ENCODE measurements at places on chromosomes 2 and 18.

- no peak for DNase-seq
Observed at GRCh38 chr2:136738044-136738443, 27.3 kb upstream of the THSD7B start.

DNA sequence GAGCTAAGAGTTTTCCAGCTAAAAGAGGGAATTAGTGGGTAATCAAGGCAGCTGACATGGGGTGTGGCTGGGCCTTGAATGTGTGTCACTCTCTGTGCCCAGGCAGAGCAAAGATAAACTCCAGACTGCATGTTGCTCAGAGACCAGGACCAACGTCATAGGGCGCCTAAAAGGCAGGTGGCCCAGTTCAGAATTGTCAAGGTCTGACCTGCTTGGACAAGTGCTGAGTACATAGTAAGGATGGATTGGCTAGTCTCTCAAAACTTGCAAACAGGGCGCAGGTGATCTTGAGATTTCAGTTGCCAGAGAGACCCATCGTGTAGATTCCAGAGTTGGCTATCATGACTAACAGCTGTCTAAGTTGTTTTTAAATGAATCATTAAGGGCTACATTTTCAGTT lies 19.0 kb downstream of the CLUL1 start:
- DNase-seq: peak; percentile 28

DNA sequence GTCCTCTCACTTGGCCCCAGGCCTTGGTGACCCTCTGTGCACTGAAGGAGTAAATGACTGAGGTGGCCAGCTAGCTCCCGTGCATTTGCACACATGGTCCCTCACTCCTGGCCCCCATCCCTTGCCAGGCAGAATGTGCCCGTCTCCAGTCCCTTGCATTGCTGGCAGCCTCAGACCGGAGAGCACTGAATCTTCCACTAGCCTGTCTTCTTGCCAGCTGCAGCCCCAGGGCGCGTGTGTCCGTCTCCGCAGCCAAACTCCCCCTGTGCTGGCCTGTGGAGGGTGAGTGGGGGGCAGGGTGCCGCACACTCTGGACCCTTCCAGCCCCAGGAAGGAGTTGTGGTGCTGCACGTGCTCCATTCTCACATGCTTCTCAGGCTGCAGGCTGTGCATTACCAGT lies 35.9 kb downstream of the INPP4A start:
- DNase-seq: no peak

GRCh38 chr2:760001-760400 lies 82.8 kb upstream of the TMEM18 start:
- DNase-seq: no peak

DNA sequence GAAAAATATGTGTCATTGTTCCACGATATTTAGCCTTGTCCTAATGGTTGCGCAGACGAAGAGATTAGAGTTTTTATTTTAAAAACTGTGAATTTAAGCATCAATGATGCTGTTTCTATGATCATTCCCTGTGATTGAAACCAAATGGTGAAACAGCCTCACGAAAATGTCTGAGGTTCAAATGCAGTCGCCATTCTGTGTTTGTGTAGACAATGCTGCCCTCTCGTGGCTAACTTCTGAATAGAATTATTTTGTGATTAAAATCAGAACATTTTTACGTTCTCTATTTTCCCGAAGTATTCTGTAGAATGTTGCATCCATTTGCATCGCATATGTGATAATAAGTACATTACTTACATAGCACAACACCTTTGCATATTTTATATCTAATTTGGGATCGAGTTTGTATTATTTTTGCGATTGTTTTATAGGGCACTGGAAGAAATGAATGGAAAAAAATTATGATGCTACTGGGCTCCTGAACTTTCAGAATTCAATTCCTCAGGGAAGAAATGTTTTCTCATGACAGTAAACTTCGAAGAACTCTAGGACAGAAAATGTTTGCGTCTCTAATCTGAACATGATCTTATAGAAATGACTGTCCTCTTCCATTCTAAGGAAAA lies 54.8 kb upstream of the CREB1 start:
- no peak for DNase-seq

GRCh38 chr2:68279691-68280090 lies 27.4 kb upstream of the PPP3R1 start:
- no peak for DNase-seq

DNA sequence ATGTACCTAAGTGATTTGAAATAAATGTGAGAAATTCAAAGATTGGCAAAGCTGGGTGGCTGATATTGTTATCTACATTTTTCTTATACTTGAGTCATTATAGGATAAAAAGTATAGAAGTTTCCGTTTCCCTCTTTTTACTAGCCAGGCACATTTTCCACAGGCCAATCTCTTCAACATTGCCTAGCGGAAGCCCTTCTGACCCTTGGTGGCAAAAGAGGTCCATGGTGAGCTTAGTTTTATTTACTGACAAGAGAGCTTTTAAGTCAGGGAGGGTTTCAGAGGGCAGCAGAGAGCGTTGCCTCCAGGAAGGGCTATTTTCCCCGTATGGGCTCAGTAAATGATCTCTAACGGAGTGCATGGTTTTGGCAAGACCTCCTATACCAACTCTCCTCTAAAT lies 15.1 kb upstream of the RHOB start:
- DNase-seq: no peak

DNA sequence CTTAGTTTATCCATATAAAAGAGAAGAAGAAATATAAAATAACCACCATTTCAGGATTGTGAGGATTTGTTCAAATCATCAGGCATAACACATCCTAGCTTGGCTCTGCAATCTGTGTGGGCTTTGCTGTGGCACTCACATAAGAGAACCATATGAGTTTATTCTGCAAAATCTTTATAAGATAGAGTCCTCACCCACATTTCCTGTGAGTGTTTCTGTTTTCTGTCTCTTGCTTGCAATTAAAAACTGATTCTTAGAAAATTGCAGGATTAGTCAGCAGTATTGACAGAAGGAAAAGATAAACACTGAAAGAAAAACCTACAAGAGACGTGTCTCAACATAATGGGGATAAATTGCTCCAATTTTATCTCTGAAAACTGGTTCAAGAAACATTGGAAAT lies 258.5 kb downstream of the RND3 start:
- DNase-seq: no peak

DNA sequence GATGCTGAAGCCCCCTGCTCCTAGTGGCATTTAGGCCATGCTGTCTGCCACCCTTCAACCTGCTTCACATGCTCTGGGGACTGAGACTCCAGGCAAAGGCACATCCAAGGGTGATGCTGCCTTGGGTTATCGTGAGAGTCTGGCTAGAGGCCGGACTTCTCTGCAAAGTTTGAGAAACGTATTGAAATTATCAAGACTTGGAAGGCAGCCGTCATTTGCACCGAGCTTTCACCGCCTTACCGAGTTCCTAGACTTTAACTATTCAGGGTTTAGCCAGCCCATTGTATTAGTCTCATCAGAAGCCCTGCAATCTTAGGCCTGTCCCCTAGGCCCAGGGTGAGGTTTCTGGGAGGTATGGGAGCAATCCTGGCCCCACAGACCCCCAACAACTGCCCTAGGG lies 34.0 kb downstream of the RDH14 start:
- DNase-seq: no peak

DNA sequence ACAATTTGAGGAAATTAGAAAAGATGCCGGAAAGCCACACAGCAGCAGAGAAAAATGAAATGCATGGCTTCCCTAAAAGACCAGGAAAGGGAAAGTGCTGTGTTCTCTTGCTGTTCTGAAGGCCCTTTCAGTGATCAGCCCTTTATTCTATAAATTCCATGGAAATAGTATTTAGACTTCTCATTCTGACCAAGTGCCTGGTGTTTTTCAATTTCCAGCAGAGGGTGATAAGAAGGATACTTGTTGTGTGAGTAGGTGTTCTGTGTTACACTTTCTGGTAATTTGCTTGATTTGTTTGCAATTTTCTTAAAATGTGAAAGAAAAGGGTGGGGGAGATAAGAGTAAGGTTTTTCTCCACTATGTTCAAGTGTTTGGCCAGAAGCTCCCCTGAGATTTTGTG lies 504.5 kb downstream of the IRS1 start:
- no peak for DNase-seq

DNA sequence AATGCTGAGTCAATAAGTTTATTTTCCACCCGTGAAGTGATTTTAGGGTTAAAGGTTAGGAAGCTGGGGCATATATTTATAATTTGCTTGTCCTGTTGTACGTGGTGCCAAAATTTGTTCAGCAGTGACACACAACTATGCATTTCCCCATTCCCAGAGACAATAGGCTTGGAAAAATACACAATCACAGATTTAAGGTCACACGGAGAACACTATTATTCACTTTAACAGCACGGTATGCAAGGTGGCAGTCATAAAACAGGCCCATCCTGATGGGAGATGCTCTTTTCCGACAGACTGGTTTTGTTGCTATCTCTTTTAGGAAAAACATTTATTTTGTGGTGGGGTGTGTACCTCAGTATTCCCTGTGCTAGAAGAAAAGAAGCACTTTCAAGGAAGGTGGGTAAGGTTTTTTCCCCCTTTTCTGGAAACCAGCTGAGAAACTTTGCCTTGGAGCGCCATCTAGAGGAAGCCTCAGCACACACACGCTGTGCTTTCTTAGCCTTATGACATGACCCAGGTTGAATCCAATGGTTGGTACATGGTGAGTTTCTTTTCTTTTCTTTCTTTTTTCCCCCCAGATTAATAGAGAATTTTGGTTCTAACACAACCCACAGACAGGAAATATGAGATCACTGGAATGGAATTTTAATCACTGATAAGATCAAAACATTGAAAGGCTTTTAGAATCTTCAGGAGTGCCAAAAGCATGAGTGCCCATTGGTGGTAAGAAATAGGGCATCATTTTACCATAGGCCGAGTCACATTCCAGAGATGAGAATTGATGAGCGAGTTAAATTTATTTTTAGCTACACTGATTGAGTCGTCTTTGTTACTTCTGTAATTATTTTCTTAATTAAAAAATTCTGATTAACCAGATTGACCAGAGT lies 332.1 kb downstream of the AGPS start:
- DNase-seq: peak; percentile 54

GRCh38 chr2:109352056-109352897 lies 223.3 kb downstream of the SH3RF3 start:
- DNase-seq: peak; percentile 23

- no peak for DNase-seq
Observed at GRCh38 chr2:37321029-37321682, 3.5 kb downstream of the PRKD3 start.

DNA sequence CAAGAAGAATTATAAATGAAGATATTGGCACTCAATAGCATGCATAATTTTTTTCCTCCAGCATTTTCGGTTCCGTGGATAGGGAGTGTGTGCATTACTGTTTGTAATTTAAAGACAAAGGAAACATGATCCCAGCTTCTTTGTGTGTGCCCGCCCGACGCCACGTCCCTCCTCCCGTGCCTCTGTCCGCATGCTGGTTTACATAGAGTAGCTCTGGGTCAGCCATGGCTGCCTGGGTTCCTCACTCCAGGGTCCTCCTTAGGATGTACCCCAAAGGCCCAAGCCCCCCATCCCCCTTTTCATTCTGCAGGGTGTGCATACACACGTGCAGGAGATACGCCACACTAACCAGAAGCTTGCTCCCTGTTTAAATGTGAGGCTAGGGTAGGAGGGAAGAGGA lies 214.7 kb downstream of the KLHL29 start:
- no peak for DNase-seq

DNA sequence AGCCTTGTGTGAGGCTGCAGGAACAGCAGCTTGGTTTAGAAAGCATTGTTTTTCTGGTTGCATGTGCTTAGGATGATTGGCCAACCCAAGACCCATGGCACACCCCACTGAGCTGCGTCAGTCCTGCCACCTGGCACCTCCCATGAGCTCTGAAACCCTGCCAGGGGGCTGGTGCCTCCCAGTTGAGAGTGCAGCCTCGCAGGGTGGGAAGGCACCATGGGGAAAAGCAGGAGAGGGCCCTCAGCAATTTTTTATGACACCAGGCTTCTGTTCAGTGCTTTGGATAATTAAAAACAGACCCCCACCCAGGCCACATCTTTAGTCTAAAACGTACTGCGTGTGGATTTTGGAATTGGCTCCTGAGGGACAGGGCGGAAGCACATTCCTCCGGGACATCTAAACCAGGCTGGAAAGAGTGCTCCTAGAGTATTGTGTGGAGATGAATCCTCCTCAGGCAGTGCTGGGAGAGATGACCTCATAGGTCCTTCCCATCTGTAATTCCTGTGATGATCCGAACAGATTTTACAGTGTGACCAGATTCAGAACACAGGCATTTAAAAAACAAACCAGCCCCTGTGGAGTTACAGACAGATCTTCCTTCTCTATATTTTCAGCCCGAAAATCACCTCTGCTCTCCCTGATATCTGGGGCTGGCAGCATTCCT lies 438.3 kb downstream of the ZNF521 start:
- DNase-seq: no peak

GRCh38 chr2:20999906-21000645 lies 43.8 kb downstream of the APOB start:
- DNase-seq: no peak

- peak; percentile 11 for DNase-seq
Observed at GRCh38 chr2:127052057-127052770, 54.7 kb downstream of the BIN1 start.

DNA sequence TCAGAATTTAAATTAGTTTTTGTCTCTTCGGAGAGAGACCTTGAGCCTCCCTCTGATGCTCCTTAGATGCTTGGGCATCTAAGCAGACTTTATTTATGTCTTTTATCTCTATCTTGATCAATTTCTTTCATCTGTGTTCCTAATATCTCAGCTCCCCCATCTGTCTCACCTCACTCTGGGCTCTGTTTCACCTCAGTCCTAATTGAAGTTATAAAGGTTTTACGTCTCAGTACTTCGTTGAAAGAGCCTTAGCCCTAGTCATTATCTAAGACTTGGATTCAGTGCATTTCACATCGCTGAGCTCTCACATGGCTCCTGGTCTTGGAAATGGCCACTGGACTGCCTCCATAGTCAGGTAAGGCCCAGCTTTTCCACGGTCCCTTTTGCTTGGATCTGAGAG lies 13.8 kb upstream of the CTLA4 start:
- no peak for DNase-seq

GRCh38 chr2:16404551-16405300 lies 260.9 kb downstream of the CYRIA start:
- no peak for DNase-seq

DNA sequence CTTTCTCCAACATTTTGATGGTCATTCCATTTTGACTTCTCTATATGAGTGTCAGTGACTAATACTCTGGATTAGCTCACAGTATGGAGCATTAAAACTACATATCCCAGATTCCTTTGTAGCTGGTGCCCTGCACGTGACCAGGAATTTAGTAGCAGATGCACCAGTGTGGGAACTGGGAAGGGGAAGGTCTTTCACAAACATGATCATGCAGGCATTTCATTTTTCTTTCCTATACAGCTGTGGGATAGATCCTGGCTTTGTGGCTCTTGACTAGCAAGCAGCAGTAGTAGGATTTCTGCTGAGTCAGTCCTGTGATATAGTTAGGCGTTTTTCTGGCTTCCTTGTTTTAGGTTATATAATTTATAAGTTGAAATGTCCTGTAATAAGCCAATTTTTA lies 971.0 kb upstream of the CDH2 start:
- DNase-seq: peak; percentile 35
